ENCODE measurements at places on chromosomes 3 and 15.

GRCh38 chr3:101873619-101874018 is 24.3 kb downstream of the NFKBIZ start:
- no peak for DNase-seq

- peak; percentile 82 for DNase-seq
Observed at GRCh38 chr15:41494190-41494921, 682 bp downstream of the ITPKA start.

- no peak for DNase-seq
Observed at GRCh38 chr3:125435231-125435630, 60.1 kb upstream of the ZNF148 start.

- no peak for DNase-seq
Observed at GRCh38 chr3:59064276-59064675, 14.5 kb upstream of the CFAP20DC start.

GRCh38 chr3:17942856-17943255 is 200.4 kb upstream of the TBC1D5 start:
- DNase-seq, result no peak

GRCh38 chr3:143847787-143848631 is at the start of gene SLC9A9:
Gene SLC9A9 (minus strand): TSS chr3:143848468. CDS start chr3:143848322, 146 bp downstream.
- peak; percentile 13 for DNase-seq

GRCh38 chr3:153961494-153961893 is 159.7 kb upstream of the ARHGEF26 start:
- DNase-seq, result no peak

- no peak for DNase-seq
Observed at GRCh38 chr3:112425858-112426750, 73.2 kb downstream of the BTLA start.

GRCh38 chr3:42033741-42034140 is 57.4 kb upstream of the TRAK1 start:
- no peak for DNase-seq

GRCh38 chr3:138950701-138951100 is 3.7 kb downstream of the FOXL2NB start:
- DNase-seq, result no peak

GRCh38 chr3:9388562-9389272 is 8.7 kb upstream of the SETD5 start:
- DNase-seq, result no peak

DNA sequence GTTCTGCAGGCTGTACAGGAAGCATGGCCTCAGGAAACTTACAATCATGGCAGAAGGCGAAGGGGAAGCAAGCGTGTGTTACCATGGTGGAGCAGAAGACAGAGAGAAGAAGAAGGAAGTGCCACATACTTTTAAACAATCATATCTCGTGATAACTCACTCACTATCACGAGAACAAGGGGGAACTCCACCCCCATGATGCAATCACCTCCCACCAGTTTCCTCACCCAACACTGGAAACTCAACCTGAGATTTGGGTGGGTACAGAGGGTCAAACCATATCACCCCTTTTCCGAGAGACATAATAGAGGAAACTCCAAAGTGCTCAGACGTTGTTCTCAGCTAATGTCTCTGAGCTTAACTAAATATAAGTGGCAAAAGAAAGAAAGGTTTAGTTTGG is 186.3 kb upstream of the MME start:
- DNase-seq, result no peak

DNA sequence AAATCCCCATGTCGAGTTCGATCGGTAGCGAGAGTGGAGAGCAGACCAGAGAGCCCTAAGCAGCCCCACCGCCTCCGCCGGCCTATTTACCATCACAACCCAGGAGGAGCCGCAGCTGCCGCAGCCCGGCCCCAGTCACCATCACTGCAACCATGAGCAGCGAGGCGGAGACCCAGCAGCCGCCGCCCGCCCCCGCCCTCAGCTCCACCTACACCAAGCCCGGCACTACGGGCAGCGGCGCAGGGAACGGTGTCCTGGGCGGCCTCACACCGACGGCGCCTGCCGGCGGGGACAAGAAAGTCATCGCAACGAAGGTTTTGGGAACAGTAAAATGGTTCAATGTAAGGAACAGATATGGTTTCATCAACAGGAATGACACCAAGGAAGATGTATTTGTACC is 89.5 kb upstream of the TPM1 start:
- peak; percentile 45 for DNase-seq

- DNase-seq, result no peak
Observed at GRCh38 chr3:134235577-134236076, 15.0 kb downstream of the RYK start.
